ENCODE measurements at places on chromosomes 3 and 15.

DNA sequence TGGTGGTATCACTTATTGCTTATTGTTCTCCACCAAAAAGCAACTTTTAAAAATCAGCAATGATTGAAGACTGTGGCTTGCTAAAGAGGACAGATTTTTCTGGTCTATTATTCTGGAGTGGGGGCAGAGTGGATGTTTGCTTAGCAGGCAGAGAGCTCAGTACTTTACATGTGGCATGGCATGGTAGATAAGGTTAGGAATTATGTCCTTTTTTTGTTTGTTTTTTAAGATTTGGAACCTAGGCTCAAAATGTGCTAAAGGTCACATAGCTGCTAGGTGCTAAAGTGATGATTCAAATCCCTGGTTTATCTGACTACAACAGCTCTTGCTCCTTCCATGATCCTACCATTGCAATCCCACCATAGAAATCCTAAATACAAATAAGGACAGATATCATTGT lies 331.0 kb upstream of the ADAMTS9 start:
- DNase-seq: no peak

DNA sequence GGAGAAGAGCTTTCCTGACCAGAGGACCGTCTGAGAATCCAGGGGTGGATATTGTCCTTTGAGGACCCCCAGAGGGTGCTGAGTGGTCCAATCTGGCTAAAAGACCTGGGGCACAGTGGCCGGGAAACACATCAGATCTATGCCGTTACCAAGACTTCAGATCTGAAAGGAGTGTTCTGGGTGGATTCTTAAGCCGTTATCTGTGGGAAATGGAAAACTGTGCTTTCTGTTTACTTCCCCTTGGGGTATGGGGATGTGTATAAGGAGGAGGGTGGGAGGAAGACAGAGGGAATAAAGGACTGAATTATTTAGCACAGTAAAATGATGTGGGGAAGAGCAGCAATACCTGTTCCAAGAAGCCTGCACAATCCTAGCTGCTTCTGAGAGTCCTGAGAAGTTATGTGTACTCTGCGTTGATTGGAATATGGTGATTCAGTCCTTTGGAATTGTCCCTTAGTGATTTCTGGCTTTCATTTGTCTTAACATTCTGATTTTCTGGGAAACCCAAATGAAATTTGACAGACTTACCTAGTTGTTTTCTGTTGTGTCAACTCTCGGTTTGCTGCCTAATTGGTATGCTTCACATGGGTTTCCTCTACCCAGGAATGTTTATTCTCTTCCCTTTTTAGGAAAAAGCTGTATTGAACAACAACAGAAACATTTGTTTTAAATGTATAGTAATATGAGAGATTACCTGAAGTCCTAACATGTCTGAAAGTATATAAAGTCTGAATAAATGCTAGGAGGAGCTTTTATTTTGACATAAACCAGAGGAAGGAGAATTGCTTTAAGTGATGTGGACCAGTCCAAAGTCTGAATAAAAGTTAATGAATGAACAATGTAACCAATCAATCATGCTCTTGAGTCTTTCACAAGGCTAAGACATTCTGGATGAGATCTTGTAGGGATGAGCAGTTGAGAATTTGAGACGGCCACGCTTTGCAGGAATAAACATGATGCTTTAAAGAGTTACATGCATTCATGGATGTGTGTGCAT lies 427.1 kb upstream of the C2CD4B start:
- DNase-seq: no peak

DNA sequence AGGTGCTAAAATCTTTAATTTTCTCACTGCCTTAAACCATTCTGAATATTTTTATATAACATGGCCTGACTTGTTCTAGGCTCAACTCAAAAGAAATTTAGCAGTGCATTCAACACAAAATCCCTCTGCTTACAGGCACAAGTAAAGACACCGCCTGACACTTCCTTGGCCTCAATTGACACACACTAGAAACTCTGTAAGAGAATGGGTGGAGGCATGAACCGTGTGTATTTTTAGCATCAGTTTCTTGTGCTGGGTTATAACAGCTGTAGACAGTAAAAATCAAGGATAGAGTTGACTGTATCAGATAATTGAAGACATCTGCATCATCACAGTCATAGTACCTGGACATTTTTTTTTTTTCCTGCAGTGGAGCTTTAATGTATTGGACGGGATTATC lies 54.3 kb downstream of the SLC9A9 start:
- DNase-seq: no peak

DNA sequence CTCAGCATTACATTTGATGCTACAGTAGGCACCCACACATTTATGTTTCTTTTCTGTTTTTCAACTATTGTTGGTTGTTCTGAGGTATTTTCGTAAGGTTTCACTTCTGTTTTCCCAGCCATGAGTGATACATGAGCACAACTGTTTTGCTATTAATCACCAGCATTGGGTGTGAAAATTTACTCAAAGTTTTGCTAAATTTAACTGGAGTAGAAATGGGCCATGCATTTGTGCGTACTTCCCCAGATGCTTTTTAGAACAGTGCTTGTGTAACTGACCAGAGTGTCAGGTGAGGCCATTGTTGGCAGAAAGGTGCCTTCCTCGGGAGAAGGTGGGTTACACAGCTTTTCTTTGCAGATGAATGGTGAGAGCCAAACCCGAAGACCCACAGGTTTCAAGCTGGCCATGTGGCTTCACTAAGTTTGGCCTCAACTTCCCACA lies 70.4 kb downstream of the ST6GAL1 start:
- DNase-seq: no peak

GRCh38 chr3:131079086-131079485 lies 52.4 kb downstream of the NEK11 start:
- DNase-seq: no peak

DNA sequence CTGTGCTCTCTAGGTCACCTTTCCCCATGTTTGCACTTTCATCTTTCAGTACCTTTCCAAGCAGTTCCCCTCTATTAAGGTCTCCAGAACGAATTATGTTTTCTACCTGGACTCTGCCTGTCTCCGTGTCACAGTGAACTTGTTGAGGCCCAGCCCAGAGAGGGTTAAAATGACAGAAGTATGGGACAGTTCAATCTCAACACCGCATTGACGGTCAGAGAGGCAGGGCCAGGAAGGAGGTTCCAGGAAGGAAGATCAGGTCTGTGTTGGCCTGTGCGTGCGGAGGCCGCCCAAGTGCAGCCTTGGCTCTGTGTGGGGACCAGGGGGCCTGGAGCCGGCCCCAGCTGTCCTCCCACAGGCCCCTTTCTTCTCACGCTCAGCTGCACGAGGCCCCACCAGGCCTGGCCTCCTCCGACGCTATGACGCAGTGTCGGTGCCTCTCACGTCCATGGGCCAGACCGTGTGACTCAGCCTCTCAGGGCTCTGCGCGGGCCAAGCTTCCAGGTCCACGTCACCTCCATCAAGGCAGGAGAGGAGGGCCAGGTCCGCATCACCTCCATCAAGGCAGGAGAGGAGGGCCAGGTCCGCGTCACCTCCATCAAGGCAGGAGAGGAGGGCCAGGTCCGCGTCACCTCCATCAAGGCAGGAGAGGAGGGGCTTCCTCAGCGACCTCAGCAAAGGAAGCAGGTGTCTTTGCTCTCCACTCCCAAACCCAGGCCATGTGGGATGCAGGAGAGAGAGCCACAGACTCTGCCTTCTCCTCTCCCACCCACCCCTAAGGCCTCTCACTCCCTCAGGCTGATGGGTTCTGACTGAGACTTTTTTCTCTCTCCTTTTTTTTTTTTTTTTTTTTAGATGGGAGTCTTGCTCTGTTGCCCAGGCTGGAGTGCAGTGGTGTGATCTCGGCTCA lies 83.1 kb downstream of the CPN2 start:
- DNase-seq: no peak

DNA sequence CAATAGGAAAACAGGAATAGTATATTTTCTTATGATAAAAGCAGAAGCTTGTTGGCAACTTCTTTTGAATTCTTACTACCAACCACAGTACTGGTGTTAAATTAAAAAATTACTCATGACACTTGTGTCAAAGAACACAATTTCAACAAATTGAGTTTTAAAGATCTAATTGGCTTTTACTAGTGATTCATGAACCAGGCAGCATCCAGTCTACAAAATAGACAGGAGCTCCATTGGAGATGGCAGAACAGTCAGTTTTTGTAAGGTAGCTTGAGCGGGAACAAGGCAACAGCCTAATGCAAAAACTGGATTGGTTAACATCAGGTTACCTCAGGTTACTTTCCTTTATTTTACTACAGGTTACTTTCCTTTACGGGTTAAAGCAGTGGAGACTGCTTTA lies 181.3 kb upstream of the THBS1 start:
- no peak for DNase-seq

DNA sequence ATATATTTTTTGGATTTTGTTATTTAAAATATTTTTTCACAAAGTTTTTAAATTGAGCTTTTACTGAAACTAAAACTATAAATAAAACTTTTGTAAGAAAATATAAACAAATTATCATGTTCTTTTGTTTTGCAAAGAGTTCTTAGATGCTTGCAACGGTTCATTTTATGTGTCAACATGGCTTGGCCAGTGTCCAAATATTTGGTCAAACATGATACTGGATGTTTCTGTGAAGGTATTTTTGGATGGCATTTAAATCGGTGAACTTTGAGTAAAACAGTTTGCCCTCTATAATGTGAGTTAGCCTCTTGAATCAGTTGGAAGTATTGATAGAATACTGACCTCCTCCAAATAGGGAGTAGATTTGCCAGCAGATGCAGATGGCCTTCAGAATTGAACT lies 612.6 kb upstream of the NECTIN3 start:
- DNase-seq: no peak

DNA sequence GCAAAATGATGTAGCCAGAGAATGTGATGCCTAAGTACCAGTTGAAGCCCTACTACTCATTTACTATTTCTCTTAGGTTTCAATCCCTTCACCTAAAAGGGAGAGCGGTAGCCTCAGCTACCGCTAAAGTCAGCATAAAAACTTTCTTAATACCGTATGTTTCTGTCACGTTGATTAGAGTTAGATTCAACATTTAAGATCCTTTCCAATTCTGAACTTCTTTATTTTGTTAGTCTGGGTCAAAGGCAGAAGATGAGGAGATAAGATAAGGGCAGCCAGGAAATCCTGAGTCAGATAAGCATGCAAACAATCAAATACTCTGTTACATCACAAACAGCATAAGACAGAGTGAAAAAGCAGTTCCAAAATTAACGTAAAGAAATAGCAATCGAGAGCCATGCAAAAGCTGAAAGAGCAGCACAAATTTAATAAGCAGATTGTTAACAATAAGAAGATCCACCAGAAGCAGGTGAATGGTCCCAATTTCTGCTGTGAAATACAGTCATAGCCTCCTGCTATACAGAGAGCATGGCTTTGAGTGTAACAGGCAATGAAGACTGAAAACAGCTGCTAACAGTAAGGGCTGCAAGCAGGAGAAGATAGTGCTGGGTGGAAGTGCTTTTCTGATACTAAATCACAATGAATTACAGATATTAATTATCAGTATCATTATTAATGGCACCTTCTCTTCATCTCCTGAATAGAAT lies 3.0 kb downstream of the TMEM207 start:
- no peak for DNase-seq

DNA sequence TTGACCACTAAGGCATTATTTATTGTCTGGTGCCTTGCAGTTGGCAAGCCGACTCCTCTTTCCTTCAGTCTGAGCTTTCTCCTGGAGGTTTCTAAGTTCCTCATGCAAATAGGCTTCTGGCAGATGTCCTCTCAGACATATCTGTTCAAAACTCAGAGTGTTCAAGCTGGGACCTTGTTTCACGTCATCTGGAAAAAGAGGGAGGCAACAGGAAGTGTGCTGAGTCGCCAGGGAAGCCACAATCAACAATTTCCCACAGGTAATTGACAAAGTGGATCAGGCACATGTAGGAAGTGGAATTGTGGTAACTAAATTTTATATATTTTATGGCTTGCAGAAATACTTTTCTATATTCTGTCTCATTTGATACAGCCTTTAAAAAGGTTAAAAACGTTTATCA lies 14.6 kb downstream of the SCG5 start:
- no peak for DNase-seq

GRCh38 chr15:59995568-59996297 lies 8.4 kb upstream of the FOXB1 start:
- DNase-seq: no peak

DNA sequence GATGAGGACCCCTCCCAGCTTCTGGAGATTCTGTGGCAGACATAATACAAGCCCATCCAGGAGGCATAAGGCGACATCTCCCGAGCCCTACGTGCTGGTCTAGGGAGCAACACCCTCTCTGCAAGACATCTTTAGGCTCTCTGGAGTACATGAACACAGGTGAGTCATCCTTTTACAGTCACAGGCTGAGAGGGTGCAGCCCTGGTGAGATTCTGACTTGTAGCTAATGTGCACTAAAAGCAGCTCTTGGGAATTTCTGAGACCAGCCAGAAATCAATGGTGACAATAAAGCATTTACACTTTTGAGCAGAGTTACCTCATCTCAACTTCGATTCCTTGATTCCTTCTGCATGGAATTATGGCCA lies 131.1 kb downstream of the XXYLT1 start:
- no peak for DNase-seq

DNA sequence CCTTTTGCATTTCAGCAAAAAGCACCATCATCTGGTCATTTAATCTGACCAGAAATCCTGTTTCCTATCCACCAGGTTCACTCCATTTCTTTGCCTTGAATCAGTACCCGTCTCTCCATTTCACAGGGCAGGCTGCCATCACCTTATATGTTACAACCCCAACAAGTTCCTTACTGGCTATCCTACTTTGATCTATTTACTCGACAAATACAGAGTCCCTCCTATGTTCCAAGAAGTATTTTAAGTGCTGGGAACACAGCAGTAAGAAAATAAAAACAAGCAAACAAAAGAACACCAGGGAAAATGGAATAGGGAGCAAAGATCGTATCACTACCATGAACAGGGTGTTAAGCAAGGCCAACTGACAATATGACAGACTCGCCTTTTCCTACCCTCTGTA lies 295.2 kb upstream of the WNT5A start:
- no peak for DNase-seq

GRCh38 chr15:53457479-53457878 lies 302.0 kb downstream of the WDR72 start:
- DNase-seq: no peak

GRCh38 chr15:80924278-80924677 lies 65.3 kb downstream of the MESD start:
- DNase-seq: no peak

GRCh38 chr3:122458992-122459391 lies 43.1 kb upstream of the WDR5B start:
- DNase-seq: no peak

- DNase-seq: no peak
These were observed 57.7 kb downstream of the SUMF1 start for GRCh38 chr3:4409415-4409814.
